ENCODE measurements at places on chromosomes 5 and 9.

GRCh38 chr5:87868792-87869191 is 399.9 kb downstream of the TMEM161B start:
- no peak for DNase-seq

DNA sequence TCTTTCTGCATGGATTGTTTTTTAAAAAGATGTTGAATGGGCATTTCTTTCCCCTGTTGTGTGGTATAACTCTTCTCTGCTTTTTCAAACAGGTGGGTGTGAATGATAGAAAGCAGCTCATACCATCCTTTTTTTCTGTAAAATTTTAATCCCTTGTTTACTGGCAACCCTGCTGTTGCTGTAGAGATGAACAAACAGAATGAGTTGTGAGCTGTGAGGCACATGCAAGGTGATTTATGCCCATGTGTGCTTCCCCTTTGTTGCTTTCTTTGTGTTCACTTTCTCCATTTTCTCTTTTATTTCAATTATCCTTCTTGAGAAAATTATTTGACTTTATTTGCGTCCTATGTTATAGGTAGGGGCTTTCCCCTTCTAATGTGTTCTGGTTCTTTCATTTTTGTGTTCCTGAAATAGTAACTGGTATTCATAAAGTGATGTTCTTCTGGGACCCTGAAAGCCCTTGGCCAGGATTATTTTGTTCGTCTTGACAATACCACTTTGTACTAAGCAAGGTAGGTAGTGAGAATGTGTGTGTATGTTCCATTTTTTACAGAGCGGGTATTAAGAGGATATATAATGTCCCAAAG is 79.9 kb downstream of the AOPEP start:
- no peak for DNase-seq

DNA sequence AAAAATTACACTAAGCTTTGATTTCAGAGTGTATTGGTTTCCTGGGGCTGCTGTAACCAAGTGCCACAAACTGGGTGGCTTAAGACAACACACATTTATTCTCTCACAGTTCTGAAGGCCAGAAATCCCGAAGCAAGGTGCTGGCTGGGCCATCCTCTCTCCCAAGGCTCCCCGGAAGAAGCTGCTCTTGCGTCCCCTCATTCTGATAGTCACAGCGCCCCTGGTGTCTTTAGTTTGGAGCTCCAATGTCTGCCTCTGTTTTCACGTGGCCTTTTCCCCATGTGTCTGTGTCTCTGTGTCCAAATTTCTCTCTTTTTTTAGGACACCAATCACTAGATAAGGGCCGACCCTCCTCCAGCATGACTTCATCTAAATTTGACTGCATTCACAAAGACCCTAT is 56.7 kb downstream of the ROPN1L start:
- DNase-seq: no peak

- DNase-seq: no peak
Observed at GRCh38 chr5:33170411-33170810, 270.4 kb upstream of the TARS1 start.

DNA sequence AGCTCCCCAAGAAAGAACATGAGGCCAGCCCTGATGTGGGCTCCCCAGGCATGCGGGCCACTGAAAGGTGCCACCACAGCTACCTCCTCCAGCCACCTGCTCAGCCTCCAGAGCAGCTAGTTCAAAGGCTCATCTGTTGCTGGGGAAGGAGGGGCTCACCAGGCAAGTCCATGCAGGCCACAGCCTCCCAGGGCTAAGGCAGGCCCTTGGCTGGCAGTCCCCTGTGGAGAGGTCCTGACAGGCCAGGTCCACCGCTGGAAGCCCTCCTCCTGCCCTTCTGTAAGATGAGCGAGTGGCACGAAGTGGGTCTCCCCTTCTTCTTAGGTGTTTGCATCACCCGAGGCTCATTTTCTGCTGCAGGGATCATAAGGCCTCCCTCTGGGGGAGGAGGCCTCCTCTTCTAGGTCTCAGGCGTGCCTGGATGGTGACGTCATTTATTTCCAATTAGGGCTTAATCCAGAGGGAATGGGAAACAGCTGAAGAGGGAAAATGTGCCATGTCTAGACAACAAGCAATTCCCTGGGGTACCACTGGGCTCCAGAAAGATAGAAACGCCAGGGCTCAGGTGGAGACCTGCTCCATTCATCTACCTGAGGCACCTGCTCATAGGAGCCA is 91.6 kb downstream of the CFAP90 start:
- DNase-seq: no peak

DNA sequence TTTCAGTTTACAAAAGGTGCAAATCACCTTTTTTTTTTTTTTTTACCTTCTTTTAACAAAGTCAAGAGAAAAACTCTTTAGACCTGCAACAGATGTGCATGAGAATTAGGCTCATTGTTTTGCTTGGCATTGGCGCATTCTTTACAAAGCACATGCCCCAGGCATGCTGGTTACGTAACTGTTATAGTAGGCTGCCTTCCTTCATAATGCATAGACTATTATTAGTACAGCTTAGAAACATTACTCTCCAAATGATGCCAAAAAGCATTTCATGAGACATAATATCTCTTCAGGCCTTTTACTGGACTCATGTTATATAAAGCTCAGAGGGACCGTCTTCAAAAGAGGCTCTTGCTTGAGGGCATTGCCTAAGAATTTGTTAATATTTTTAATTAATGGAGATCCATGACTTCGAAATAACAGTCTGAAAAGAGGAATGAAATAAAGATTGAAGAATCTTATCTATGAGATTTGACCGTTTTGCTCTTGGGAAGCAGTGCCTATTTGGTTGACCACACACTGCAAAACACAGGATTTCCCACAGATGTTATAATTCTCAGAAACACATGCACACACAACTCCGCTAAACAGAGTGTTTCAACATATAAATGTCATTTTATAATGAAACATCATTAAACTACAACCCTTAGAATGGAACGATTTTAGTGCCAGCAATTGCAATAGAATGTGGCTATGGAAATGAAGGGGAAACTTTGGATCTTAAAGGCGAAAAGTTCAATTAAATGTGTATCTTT is 478.7 kb downstream of the PRR16 start:
- DNase-seq: no peak

DNA sequence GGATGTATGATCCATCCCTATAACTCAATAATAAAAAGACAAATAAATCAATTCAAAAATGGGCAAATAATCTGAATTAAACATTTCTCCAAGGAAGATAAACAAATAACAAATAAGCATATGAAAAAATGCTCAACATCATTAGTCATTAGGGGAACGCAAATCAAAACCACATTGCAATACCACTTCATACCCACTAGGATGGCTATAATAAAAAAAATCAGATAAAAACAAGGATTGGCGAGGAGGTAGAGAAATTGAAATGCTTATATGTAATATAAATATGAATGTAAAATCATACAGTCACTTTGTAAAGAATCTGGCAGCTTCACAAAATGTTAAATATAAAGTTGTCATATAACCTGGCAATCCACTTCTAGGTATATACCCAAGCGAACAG is 52.3 kb upstream of the TBCA start:
- no peak for DNase-seq

DNA sequence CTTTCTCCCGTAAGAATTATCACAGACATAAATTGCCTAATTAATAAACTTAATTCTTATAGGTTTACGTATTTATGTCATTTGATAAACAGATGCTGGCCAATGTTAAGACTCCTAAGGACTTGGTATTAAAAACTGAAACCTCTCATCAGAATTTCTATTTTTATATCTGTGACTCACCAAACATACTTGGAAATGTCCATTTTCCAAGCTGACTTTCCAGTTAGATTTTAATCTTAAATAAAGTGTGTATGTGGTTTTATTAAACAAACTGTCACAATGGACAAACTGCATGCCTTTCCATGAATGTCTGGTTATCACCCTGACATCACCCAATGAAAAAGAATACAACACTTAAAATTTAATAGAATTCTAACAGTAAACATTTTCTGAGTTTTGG is 12.6 kb upstream of the COL23A1 start:
- DNase-seq: peak; percentile 34

GRCh38 chr5:42583322-42583721 is 160.1 kb downstream of the GHR start:
- peak; percentile 53 for DNase-seq

DNA sequence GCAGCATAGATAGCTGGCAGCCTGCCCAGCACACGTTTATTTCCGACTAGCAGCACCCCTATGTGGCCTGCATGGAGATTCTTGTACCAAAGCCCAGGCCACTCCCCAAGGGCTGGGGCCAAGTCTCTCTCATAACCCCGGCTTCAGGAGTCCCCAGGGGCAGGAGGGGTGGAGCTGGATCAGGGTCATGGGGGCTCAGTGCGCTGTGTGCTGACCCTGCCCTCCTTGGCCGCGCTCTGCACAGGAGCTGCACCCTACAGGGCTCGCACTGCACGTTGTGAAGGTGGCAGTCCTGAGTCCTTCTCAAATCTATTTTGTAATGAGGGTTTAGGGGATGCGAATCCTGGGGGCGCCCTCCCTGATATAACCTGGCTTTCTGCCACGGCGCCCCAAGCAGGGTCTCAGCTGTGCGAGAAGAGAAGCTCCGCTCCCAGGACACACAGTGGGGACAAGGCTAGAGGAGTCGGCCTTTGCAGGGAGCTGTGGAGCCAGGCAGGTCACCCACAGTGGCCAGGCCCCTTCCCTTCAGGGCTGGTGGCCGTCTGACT is 28.6 kb downstream of the NKD2 start:
- DNase-seq: no peak

DNA sequence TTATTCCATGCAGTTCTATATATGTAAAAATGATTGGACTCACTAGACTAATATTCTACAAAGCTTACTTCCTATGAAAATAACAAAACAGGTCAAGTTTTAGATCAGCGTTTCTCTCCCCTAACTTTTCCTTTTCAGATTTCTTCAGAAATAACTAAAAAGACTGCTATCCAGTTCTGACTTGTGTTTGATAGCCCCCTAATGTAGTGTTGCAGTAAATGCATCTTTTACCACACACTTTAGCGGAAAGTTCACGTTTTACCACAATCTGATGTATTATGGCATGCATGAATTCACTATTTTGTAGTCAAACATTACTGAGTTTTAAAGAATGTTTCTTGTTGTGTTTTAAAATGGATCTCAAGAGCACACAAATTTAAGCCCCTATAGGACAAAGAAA is 292.7 kb downstream of the RAB3C start:
- DNase-seq: no peak

DNA sequence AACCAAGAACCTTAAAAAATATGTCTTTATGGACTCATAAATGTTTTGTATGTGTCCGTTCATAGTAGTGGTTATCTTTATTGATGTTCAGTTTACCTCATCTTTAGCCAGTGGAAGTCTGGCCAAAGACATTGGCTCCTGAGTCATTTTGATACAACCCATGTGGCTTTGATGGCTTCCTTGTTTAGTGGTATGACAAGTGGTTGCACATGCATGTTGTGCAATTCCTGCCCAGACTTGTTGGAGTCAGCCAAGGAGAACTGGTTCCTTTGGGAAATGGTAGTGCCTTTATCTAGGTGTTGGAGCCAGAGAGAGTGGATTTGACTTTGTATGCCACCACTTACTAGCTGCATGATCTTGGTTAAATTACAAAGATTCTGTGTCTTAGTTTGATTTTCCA is 94.3 kb downstream of the RPS23 start:
- peak; percentile 23 for DNase-seq

GRCh38 chr5:93078082-93079038 is 502.7 kb downstream of the NR2F1-AS1 start:
- DNase-seq: peak; percentile 60

GRCh38 chr5:160367261-160367660 is 3.2 kb downstream of the C1QTNF2 start:
- DNase-seq: no peak

DNA sequence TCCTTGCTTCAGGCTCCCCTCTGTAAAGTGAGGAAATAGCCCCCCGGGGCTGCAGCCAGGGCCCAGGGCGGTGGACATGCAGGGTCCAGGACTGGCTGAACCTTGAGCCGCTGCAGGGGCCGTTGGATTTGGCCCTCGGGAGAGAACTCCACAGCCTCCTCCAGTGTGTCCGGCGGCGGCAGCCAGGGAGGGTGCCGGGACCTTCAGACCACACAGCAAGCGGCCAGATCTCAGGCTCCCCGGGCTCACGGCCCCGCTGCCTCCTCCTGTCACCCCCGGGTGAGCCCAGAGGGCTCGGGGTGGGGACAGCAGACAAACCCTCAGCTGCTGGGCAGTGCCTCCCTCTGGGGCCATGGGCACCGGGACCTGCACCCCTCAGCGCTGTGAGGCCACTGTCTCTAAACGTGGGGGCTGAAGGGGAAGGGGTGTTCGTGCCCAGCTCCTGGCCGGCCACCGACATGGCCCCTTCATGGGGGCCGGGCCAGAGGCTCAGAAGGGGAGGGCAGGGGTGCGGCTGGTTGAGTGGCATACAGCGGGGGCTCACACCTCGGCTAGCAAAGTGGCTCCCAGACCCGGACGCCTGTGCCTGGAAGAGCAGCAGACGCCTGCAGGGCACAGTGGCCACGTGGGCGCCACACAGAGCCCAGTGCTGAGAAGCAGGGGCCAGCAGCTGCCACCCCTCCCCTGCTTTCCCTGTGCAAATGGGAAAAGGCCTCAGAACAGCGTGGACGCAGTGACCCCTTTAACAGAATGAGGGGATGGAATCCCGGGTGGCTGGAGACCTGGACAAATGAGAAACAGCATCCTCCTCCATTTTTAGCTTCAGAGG is 19.7 kb downstream of the SLC9A3 start:
- no peak for DNase-seq

- DNase-seq: peak; percentile 33
Observed at GRCh38 chr9:6498982-6499381, 86.0 kb downstream of the UHRF2 start.

DNA sequence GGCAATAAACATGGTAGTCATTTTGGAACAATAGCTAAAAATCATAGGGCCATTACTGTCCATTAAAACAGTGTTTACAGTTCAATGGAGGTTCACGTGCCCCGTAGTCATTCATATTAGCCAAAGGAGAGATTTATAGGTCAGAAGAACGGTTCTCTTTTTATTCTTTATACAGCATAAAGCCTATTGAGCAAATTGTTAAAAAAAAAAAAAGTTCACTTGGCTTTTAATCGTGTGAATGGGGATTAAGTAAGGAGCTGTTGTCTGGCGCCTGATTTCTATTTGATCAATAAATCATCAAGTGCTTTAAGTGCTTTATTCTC is 69.1 kb upstream of the TBCA start:
- DNase-seq: no peak

- no peak for DNase-seq
Observed at GRCh38 chr5:127840198-127840524, 137.0 kb downstream of the CCDC192 start.

DNA sequence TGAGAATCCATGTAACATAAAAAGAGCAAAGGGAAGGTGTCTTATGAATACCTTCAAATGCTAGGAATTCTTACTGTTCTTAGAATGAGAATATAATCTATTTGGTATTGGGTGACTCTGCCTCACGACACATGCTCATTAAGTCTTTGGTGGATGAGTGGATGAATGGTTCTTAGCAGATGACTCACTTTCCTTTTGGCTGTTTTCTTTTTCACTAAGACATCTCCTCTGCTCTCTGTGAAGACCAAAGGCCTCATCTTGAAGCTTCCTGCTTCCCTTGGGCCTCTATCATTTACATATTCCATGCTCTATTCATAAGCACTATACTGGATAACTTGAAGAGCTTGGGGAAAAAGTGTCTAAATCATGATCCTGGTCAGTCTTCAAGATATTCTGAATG is 468.1 kb downstream of the SPATA31D1 start:
- peak; percentile 15 for DNase-seq

GRCh38 chr5:84870369-84870768 is 485.7 kb upstream of the EDIL3 start:
- DNase-seq: no peak

- no peak for DNase-seq
Observed at GRCh38 chr9:106284296-106284695, 578.7 kb upstream of the ZNF462 start.
